ENCODE measurements at places on chromosomes 13 and 19. TPM values are rescaled to one million over a fixed set of nuclear protein-coding genes. Genes with fewer than 3 reads are reported as not detected.

Gene TPRX2
- total RNA-seq = not detected

Gene TLE2
- total RNA-seq = 61.2 TPM

Gene ZNF565
- 3.1 TPM for total RNA-seq

Gene NBEA
- 2.0 TPM for total RNA-seq
